ENCODE measurements at places on chromosomes 6 and 20.

GRCh38 chr6:33312361-33313104, 1.3 kb downstream of the TAPBP start:
- peak; percentile 50 for DNase-seq

DNA sequence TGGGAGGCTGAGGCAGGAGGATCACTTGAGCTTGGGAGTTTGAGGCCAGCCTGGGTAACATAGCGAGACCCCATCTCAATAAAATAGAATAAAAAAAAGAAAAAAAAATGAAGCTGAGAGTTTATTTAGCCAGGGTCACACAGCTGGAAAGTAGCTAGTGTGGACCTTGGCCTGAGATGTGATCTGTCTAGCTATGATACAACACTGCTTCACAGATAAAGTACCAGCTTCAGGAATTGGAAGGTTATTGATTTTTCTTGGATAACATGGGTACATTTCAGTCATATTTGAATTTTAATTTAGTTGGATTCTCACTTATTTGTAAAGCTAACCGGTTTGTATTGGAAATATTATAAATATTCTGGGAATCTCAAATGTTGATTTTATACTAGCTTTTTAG, 5.1 kb downstream of the FARS2 start:
- DNase-seq = no peak

GRCh38 chr6:32886681-32887383, 32.8 kb downstream of the PSMB9 start:
- no peak for DNase-seq

DNA sequence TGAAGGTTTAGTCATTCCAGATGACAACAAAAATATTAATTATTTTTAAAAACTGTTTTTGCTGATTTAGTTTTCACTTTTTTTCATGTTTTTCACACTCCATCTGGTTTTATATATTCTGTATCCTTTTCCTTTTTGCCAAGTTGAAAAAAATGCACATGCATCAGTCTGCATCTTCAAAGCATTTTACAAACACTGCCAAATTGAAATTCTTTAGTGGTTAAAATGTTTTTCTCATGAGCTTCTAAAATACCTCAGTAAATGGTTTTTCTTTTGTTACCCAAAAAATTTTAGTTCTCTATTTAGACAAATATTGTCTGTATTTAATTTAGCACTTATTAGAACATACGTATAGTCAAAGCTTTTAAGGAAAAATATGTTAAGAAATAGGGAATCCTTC, 386.9 kb upstream of the HSF2 start:
- DNase-seq = no peak

GRCh38 chr20:5715071-5715841, 34.9 kb upstream of the SHLD1 start:
- no peak for DNase-seq

DNA sequence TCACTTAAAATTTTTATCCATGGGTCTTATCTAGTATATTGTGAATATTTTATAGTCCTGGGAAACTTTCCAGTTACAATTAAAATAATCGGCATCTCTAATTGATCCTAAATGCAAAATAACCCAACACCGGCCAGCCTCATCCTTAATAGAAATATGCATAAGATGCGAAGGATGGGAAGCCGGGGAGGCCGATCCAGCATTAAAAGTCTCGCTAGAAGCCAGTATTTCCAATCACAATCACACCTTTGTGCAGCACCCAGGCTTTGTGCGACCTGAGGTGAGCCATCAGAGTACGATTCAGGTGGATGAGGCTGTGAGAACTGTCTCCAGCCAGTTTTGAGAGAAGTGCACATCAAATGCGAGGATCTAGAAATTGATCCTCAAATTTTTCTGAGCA, 65.4 kb downstream of the EZR start:
- DNase-seq = no peak

- DNase-seq = no peak
Measured at GRCh38 chr6:131167773-131168172, 32.5 kb downstream of the AKAP7 start.

- no peak for DNase-seq
Measured at GRCh38 chr6:4178737-4179333, 43.5 kb upstream of the ECI2 start.

DNA sequence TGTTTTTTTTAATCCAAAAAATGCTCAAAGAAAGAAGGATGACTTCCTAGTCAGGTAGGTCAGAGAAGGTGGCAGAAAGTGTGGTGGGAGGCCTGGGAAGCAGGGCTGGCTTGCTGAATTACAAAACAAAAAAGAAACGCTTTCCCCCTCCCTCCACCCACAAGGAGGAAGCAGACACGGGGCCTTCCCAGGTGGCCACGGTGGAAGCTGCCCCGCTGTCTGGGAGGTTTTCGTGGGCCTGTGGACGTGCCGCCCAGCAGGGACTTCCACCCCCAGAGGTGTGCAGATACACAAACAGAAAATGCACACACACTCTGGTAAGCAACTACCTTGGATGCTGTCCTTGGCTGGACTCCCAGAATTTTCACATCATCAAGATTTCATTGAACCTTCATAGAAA, 198.2 kb upstream of the CDH4 start:
- no peak for DNase-seq

- no peak for DNase-seq
Measured at GRCh38 chr20:61438285-61438684, 186.2 kb downstream of the CDH4 start.

- DNase-seq = no peak
Measured at GRCh38 chr20:63129991-63130657, 85.8 kb downstream of the YTHDF1 start.

GRCh38 chr6:15447546-15448267, 201.8 kb downstream of the JARID2 start:
- DNase-seq = no peak

- no peak for DNase-seq
Measured at GRCh38 chr20:20549704-20550103, 162.7 kb downstream of the RALGAPA2 start.

DNA sequence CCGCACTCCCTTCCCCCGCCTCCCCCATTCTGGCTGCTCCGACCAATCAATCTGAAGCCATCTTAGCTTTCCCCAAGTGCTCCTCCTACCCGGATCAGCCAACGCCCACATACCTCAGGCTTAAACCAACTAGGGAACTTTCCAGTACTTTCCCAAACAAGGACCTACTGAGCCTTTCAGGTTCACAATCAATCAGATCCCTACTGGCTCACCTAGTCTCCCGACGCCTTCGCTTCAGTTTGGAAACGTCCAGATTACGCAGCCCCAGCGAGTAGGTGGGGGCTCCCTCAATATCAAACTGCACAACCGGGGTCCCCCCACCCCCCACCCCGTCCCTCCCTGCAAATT, 432 bp downstream of the HSPA1L start:
- no peak for DNase-seq

DNA sequence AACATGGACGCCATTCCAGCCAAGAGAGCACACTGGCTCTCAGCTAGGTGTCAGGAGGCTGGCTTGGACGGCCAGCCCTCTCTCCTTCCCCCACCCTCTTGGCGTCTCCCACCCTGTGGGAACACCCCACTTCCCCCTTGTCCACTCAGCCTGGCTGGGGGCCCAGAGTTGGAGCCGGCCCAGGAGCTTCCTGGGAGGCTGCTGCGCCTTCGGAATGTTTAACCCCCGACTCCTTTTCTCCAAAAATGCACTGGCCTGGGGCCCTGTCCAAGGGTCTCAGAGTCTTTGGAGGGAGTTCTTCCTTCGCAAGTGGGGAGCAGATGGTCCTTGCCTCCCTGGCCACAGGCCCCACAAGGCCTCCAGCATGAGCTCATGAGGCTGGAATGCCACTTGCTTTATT, 4.1 kb downstream of the ADAM33 start:
- DNase-seq = no peak

DNA sequence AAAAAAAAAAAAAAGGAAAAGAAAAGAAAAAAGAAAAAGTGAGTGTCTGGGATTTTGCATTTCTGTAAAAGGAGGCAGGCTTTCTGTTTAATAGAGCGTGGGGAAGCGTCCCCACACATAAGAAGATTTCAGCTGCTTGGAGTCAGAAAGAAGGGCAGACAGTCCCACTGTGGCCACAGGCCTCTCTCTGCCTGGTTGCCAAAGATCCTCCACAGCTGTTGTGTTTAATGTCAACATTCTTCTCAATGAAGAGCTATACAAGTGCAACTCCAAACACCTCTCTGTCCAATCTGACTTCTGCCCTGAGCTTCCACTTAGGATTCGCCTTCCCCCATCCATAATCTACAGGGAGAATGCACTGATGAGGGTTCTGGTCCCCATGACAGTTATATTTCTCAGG, 64.3 kb upstream of the MLN start:
- no peak for DNase-seq

- no peak for DNase-seq
Measured at GRCh38 chr6:43799551-43800297, 29.7 kb downstream of the VEGFA start.

DNA sequence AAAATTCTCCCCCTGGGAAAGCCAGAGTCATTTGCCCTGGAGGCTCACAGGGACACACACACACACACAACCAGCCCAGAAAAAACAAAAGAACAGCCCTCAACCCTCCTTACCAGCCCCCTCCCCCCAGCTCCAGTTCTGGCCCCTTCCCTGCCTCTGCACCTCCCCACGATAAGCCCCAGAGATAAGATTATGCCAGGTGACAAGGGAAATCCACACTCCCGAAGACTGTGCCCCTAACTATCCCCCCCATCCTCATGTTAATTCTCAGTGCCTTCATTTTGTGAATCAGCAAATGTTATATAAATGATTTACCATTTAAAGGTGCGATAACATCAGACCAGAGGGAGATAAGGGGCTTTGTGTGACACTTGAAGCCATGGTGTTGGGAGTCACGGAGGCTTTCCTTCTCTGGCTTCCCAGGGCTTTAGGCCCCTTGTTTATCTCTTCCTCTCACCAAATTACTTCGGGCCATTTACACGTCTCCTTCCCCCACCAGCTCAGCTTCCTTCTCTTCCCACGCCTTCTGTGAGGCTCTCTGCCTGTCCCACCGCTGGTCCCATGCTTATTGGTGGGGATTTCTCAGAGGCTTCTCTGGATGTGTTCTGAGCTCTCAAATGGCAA, 12.5 kb upstream of the FOXC1 start:
- no peak for DNase-seq

DNA sequence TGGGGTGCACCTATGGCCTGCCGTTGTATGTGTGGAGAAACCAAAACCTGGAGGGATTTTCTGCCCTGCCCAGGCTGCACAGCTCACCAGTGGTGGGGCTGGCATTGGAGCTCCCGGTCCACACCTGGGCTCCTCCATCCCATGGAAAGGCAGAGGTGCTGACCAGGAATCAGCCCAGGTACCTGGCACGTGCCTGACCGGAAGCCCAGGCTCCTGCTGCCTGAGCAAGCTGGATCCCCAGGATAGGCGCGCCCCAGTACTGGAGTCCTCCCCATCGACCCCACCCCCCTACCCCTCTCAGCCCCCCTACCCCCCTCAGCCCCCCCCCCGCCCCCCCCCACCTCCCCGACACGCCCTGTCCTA, 39.9 kb upstream of the HMGA1 start:
- DNase-seq = no peak

GRCh38 chr6:144219056-144219685, 66.0 kb upstream of the UTRN start:
- no peak for DNase-seq

- no peak for DNase-seq
Measured at GRCh38 chr20:48384147-48384818, 443.5 kb downstream of the PREX1 start.

DNA sequence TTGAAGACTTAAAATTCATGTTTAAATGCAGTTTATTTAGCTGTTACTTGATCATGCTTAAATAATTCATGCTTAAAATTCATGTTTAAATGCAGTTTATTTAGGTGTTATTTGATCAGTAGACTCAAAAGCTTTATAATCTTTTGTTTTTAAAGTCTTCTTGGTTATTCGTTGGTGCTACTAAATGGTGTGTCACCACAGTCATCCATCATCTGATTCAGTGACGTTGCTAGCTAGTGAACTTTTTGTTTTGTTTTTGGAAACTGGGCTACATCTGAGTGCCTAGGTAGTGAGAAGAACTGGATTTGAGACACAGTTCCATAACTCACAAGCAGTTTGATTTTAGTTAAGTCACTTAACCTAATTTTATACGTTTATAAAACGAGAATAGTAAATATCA, 20.9 kb downstream of the SCAF8 start:
- DNase-seq = no peak

DNA sequence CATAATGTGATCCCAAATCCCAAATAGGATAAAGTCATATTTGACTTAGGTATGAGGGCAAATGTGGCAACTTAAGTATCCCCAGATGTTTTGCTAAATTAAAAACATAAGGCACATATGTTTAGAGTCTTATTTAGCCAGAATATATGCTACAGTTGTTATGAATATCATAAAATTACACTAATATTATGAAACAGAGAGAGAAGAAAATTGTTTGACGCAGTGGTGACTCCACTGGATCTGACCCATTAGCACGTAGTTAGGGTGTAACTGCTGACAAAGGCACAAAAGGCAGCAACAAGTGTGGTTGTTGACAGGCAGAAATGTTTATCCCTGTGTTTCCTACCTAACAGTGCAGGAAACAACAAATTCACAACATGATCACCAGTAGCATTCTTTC, 152.4 kb upstream of the THBS2 start:
- DNase-seq = no peak
